Right ventricle myocardium inferior (tissue), 1 donor: ENCODE measurements at places on chromosomes 2 and 18. TPM values are rescaled to one million over a fixed set of nuclear protein-coding genes. Genes with fewer than 3 reads are reported as not detected.

GRCh38 chr2:124668161-124668560 is 643.1 kb downstream of the CNTNAP5 start:
- DNase-seq = no peak

GRCh38 chr2:239609162-239609561 is 208.3 kb upstream of the HDAC4 start:
- no peak for DNase-seq

Gene LYPD1
- not detected for total RNA-seq

- no peak for DNase-seq
These were observed 20.0 kb downstream of the MAIP1 start for GRCh38 chr2:199975273-199975895.

GRCh38 chr2:172053486-172053885 is 31.8 kb upstream of the DLX1 start:
- DNase-seq = no peak

Gene E2F6
- total RNA-seq = 12.5 TPM

Gene NT5DC4
- not detected for total RNA-seq

GRCh38 chr2:113342650-113343049 is 63.9 kb upstream of the PAX8 start:
- no peak for DNase-seq

DNA sequence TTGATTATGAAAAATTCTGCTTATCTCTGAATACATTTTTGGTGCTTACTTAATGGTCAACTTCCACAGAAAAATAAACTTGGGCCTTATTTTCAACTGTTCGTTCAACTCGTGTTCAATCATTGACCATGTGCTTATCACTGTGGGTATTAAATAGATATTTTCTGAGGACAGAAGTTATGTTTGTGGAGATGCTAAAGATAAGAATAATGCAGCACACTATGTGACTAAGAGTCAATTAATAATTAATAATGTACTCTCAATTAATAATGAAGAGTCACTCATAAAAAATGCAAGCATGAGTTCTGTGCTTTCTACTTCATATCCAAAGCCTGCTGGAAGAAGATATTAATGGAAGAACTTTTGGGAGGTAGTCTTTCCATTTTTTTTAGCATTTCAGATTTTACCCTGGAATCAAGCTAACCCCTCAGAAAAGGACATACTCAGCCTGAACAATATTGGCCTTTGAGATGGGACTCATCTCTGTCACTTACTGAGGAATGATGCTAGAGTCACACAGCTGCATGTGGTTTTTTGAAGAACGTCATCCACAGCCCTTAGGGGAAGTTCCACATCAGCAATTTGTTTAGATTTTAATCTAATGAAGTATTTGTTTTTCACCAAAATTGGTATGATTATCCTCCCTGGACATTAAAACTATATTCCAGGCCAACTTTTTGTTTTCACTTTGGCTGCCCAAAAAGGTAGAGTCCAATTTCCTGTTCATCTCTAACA is 191.9 kb upstream of the CRIM1 start:
- DNase-seq = no peak

DNA sequence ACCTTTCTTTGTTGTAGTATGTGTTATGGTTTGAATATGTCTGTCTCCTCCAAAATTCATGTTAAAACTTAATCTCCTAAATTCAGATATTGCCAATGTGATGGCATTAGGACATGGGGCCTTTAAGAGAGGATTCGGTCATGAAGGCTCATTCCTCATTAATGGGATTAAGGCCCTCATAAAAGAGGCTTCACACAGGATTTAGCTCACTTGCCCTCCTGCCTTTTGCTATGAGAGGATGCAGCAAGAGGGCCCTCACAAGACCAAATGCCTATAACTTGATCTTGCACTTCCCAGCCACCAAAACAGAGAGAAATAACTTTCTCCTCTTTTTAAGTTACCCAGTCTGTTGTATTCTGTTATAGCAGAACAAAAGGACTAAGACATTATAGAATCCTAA is 19.7 kb downstream of the ZBTB14 start:
- DNase-seq = no peak

GRCh38 chr2:7765236-7765635 is 848.0 kb downstream of the RNF144A start:
- DNase-seq = no peak

Gene POU3F3
- not detected for total RNA-seq

GRCh38 chr2:31317396-31317795 is 83.4 kb downstream of the EHD3 start:
- DNase-seq = no peak

- DNase-seq = no peak
These were observed 48.9 kb downstream of the POLR1A start for GRCh38 chr2:86056590-86057331.

Gene KYNU
- total RNA-seq = 1.1 TPM

Gene KIF3C
- 3.1 TPM for total RNA-seq

DNA sequence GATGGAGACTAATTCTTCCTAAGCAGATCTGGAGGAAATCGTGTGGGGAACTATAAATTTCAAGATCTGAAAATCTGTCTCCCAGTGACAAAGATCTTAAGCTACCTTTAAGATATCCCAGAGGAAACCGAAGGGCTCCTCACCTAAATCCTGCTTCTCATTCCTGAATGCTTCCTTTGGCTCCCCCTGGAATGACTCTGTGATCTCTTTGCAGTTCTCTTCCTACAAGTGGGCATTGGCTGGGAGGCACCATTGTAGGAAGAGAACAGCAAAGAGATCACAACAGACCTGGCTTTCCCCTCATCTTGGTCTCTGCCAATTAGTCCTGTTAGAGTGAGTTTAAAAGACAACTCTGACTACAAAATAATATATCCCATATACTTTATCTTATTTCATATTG is 70.0 kb upstream of the KCNH7 start:
- no peak for DNase-seq

DNA sequence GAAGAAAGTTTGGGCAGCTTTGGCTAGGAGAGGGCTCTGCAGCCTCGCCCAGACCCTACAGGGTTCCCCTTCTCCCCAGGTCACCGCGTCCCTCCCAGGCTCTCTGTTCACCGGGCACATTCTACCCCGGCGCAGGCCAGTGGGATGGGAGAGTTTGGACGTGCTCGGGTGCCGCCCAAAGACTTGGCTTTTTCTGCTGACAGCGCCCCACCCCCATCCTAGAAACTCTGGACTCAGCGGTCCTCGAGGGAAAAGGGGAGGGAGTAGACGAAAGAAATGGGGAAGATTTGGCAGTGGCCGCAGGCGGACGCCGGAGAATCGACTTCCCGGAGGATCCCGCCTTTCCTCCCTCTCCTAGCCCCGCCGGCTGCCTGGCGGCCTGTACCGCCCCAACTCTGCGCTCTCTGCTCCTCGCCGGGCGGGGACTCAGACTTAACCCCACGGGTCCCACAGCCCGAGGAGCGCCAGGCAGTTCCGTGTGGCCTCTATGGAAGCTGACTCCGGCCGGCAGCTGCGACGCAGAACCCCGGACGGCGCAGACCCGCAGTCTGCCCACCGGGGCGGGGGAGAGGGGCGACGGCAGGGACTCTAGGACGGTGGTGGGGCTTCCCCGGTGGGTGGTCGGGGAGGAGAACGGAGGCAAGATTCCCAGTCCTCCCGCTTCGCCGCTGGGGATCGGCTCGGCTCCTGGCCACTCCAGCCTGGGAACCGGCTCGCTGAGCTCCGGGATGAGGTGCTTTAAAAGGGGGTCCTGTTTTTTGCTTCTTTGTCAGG is 863 bp upstream of the SIX2 start:
- peak; percentile 91 for DNase-seq

Gene TMEM163
- 0.46 TPM for total RNA-seq

DNA sequence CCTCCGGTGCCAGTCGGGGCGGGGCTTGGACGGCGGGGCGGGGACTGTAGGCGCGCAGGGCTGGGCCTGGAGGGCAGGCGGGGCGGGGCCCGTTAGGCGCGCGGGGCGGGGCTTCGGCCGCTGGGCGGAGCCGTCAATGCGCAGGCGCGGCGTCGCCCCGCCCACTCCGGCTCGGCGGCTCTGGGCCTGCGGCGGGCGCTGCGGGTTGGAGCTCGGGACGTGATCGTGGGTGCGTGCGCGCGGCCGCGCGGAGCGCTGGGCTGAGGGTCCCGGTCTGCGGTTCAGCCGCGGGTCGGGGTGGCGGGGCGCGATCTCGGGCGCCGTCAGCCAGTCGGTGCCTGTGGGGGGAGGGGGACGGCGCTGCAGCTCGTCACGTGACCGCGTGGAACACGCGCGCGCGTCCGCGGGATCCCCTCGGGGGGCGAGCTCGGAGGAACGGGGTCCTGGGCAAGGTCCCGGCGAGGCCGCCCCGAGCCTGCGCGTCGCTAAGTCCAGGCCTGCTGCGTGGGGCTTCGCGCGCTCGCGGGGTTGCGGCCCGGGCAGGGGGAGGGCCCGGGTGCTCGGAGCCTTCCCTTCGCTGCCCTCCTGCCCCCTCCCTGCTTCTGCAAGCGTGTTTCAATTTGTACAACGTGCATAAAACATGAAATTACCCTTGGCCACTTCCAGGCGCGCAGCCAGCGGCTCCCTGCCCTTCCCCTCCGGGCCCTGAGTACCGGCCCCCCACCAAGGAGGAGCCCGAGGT is at the start of gene D2HGDH:
Gene D2HGDH (plus strand): TSS at position 164 of the 742 bp plus-strand sequence. CDS start 595 bp downstream, outside the sequence.
- peak; percentile 98 for DNase-seq

Gene LPIN2
- 9.9 TPM for total RNA-seq
